GOT3 (cell line): ENCODE measurements at places on chromosomes 2 and 18.

- DNase-seq, result no peak
Observed at GRCh38 chr18:6997808-6998207, 119.8 kb downstream of the LAMA1 start.

- no peak for DNase-seq
Observed at GRCh38 chr2:12479065-12479601, 237.6 kb upstream of the TRIB2 start.

GRCh38 chr2:99424371-99424770 is 65.4 kb downstream of the REV1 start:
- DNase-seq, result no peak

DNA sequence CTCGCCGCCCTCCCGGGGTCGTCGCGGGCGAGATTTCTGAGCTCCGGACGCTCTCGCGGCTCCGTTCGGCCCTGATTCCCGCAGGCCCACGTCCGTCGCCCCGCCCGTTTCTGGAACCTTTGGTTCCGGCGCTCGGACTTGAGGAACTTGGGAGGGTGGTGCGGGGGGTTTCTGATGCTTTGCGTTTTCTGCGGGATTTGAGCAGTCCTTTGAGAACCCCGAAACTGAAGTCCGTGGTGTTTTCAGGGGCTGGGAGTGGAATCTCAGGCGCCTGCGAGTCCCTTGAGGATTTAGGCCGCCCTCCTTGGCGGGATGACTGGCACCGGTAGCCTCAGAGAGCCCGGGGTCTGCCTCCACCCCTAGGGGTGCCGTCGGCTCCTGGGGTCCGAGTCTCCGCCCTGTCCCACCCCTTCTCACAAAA is 336 bp downstream of the THNSL2 start:
- no peak for DNase-seq

DNA sequence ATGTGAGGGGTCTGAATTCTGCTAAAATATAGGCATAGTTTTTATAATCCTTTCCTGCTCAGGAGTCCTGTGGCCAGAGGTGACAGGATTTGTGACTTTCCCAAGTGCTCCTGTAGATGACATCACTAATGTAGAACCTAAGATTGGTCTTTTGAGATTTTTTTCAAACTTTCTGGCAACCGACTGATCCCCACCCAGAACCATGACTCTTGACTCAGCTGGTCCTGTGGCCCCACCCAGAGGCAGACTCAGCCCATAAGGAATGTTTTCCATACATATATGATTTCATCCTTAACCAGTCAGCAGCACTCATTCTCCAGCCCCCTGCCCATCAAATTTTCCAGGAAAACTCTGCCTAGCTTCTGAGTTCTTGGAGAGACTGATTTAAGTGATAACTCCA is 46.8 kb downstream of the COMMD1 start:
- DNase-seq, result no peak

GRCh38 chr18:35376393-35376741 is 770 bp downstream of the ZNF396 start:
- DNase-seq, result no peak
